Vagina (tissue), 2 donors: ENCODE measurements at places on chromosomes 12 and 14.

DNA sequence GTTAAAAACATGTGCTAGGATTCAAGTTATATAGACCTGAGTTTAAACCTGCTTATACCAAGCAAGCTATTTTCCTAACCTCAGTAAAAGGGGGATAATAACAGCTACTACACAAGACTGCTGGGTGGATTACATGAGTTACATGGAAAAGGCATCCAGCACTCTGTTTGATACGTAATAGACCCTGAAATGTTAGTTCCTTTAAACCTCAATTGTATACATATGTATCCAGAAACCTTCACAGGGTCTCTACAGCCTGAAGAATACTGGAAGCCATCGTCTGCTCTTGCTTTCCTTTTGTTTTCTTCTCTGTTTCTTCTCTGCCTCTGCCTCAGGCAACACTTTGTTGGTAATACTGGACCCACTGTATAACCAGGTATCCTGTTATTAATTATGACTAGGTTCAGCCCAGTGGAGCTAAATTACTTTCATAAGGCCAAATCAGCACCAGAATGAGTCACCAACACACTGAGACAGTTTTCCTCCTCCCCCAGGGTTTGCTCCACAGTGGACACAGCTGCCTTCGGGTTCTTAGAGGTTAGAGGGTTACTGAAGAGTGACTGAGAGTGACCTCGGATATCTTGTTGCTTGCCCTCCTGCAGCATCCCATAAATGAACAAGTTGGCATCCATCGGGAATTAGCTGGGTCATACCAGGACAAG lies 127.1 kb downstream of the CAPZA3 start:
- DNase-seq, result no peak

DNA sequence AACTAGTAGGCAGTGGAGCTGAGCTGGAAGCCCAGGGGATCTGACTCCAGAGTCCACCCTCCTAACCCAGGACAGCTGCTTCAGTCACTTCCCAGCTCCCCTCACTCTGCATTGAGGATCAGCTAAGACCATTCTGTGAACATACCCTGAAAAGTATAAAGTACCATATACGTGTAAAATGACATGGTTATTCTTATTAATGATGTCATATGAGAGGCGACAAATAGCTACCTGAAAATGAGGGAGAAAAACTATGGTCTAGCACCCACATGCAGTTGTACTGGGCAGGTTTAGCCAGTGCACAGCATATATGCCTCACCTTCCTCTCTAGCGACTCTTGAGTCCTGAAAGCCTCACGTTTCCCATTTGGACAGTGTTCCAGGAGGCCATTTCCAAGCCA lies 461.9 kb downstream of the RAD51B start:
- no peak for DNase-seq

DNA sequence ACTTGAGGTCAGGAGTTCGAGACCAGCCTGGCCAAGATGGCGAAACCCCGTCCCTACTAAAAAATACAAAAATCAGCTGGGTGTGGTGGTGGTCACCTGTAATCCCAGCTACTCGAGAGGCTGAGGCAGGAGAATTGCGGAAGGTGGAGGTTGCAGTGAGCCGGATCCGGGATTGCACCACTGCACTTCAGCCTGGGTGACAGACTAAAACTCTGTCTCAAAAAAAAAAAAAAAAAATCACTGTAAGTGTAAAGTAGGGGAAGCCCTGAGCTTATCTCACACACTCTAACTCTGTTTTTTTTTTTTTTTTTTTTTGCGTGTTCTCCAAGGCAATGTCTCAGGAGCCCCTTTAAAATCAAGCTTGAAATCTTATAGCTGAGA lies 421 bp upstream of the RBMS2 start:
- DNase-seq, result no peak

- DNase-seq, result no peak
Measured at GRCh38 chr14:86035882-86036281, 505.9 kb downstream of the FLRT2 start.

DNA sequence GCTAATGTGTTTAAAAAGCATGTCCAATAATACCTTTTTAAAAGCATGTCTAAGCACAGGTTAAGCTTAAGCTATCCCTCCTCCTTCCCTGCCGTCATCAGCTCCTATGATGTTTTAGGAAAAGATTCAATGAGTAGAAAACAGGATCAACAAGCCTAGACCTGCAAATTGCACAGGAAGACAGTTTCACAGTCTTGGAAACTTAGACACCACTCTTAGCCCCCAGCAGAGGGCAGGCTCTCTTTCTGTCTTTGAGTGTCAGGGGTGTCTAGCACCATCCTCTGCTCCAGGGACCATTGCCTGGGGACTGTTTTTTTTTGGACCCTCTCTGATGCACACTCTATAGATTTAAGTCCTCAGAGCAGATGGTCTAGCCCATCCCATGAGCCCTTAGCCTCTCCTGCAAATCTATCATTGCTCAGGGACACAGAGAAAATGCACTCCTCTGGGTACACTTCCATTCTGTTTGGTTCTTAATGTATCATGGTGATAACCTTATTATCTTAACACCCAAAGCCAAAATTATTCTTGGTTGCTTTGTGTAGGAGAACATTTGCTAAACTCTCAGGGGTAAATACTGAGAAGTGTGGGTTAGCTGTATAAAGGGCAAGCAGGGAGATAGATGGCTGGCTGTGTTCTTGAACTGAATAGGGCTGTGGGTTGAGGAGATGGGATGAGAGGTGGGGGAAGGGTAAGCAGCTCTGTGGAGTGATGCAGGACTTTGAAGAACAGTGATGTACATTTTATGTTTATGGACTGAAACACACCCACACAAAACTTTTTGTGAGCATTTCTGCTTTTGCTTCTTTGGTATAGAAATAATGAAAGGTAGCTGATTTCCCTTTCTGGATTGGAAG lies 259.9 kb upstream of the DDHD1 start:
- DNase-seq, result no peak

DNA sequence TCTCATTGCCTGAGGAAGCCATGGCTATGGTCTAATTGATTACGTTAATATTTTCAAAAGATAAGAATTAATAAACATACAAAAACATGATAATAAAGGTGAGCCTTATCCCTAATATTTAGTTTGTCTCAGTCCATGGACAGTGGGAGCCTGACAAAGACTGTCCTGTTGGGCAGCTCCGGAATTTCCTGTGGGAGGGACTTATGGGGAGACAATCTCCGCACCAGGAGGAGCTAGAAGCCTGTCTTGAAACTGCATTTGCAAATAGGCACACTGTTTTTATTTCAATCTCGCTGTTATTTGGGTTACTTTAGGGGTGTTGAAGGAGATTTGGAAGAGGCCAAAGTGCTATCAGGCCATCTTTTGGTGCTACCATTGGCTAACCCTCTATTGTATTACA lies 50.8 kb upstream of the ZDHHC17 start:
- no peak for DNase-seq

GRCh38 chr12:3431686-3432085 lies 59.3 kb upstream of the PRMT8 start:
- DNase-seq, result no peak

DNA sequence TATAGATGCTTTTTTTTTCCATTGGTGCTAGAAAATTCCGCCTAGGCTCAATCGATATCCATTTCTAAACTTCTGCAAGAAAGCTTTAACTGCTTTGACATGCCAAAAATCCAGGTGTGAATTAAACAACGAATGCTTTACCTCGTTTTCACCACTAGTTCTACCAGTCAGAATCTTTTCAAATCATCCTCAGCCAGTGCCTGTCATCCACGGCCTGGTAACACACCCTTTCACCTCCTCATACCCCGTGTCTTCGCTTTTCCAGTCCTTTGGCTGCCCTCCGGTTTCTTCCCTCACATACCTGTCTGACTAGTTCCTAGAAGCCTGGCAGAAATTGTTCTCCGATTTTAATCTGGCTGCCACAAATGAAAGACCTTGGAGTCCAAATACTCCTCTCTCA lies 1.4 kb upstream of the PHC1 start:
- DNase-seq, result no peak

DNA sequence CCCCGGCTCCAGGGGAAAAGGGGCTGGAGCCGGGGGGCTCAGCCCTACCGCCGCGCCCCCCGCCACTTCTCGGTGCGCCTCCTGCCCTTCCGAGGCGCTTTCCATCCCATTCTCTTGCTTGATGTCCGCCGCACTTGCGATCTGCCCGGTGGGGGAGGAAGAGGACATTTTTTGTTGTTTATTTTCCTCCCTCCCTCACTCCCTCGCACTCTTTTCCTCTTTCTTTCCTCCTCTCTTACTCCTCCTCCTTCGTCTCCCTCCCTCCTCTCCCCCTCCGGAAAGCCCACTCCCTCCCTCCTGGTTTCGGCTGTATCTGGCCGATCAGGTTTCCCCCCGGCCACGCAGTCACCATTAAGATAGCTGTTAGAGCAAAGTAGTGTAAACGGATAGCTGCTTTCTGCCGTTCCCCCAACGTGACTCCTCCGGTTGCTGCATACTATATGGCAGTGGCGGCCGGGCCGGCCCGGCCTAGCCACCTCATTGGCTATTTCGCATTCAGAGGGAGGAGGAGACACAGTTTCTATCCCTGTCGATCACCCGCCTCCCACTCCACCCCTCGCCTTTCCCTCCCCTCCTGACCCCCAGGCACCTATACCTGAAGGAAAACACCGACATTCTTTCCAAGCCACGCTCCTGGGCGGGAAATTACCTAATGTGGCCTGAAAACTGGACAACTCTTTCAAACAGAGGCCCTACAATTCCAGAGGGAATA lies at the start of gene SIX4:
TSS of gene SIX4 (minus strand) at position 445 of the 712 bp plus-strand sequence. CDS start at position 168, 277 bp downstream.
- DNase-seq, result no peak

- DNase-seq, result no peak
Measured at GRCh38 chr14:102292441-102292840, 12.5 kb downstream of the MOK start.

GRCh38 chr12:96195845-96196451 lies 1.8 kb downstream of the ELK3 start:
- DNase-seq, result no peak

DNA sequence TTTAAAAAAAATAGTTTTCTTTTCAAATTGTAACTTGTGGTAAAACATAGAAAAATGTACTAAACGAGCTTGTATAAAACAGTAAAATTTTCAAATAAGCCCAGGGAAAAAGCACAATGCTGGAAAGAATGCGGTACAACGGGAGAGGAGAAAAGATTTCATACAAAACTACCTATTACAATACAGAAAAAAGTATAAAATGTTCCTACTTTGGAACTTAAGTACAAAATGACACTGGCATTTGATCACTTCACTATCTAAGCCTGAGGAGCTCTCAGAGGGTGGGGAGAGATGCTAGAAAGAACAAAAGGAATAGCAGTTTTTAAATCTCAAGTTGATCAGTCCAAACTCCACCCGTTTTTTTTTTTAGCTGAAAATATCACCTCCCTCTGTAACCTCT lies 39.5 kb upstream of the COL2A1 start:
- DNase-seq, result no peak

GRCh38 chr14:103395244-103395643 lies 10.0 kb downstream of the MARK3 start:
- no peak for DNase-seq

- no peak for DNase-seq
Measured at GRCh38 chr14:69876221-69876847, 2.9 kb upstream of the SMOC1 start.

GRCh38 chr14:65500075-65500474 lies 87.5 kb downstream of the FUT8 start:
- no peak for DNase-seq

DNA sequence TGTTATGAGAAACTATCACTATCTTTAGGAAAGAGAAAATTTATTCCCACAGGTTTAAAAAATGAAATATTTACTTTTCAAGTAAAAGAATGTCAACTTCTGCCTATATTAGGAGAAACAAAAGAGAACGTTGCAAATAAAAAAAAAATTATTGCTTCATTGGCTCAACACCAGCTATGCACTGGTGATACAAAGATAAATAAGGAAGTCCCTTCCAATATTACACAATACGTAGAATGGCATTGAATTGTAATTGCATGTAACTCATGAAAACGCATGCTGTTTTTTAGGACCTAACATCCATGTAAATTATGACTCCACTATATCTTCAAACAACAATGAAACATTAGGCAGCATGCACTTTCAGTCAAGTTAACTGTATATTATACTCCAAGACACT lies 56.4 kb upstream of the RERGL start:
- DNase-seq, result no peak

GRCh38 chr12:1922075-1922709 lies 3.7 kb upstream of the CACNA2D4 start:
- peak; percentile 87 for DNase-seq

- no peak for DNase-seq
Measured at GRCh38 chr12:9214534-9214933, 6.3 kb upstream of the PZP start.

DNA sequence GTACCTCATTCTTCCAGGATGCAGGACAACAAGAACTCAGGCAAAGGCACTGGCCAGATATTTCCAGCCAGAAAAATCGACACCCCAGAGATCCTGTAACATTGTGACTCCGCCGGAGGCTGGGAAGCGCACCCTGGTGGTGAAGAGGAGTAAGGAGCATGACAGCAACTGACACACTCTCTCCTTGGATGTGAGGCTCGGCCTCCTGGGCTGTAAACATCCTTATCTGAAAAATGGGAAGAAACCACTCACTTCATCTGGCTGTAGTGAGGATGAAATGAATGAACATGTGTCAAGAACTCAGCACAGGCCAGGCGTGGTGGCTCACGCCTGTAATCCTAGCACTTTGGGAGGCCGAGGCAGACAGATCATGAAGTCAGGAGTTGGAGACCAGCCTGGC lies 27.5 kb downstream of the TCHP start:
- DNase-seq, result no peak

DNA sequence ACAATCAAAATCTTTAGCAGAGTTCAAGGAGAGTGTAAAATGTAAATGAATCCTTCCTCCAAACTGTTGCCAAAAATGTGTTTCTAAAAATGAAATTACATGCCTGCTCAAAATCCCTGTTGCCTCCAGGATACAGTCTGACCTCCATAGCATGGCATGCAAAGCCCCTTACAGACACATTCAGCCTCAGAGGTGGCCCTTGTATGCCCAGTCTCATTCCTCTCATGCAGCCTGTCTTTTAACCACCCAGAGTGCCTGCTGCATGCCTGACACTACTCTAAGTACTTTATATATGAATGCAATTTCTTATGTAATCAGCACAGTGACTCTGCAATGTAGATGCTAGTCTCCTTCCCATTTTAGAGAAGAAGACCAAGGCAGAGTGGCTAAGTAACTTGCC lies 24.4 kb upstream of the PTPRQ start:
- no peak for DNase-seq

DNA sequence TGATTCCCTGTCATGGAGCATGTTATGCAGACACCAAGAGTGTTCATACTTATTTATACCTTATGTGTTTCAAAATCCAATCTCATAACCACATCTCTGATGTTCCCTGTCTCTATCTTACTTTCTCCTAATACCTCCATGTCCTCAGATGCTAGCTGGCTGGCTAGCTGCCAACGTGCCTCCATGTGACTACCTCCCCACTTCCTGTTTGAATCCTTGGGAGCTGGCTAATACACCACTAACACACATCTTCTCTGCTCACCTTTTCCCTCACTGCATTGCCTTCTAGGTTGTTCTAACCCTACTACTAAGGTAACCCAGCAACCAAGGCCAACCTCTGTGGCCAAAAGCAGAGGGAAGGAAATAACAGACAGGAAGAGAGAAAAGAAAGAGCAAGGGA lies 27.3 kb downstream of the TTC5 start:
- DNase-seq, result no peak

- DNase-seq, result no peak
Measured at GRCh38 chr12:62530596-62530995, 64.0 kb downstream of the MON2 start.
